ENCODE measurements at places on chromosomes 1 and 21.

- H3K27me3 ChIP-seq: no peaks in the 10 kb centered on the region
- no peak overlapping the region for H3K27ac ChIP-seq
- peaks cover 29% of the 10 kb centered on the region for H3K36me3 ChIP-seq
- no peak overlapping the region for H3K4me3 ChIP-seq
- no peak for DNase-seq
Measured at GRCh38 chr1:77948841-77949424, 29.9 kb downstream of the FUBP1 start.

GRCh38 chr1:22431965-22432364 is 19.7 kb upstream of the ZBTB40 start:
- H3K4me3 ChIP-seq: no peak overlapping the region
- H3K27ac ChIP-seq: no peak overlapping the region
- no peak for DNase-seq
- peaks cover 7% of the 10 kb centered on the region for H3K27me3 ChIP-seq

GRCh38 chr1:1040004-1040991 is 20.4 kb downstream of the AGRN start:
- H3K27ac ChIP-seq: no peak overlapping the region
- no peaks in the 10 kb centered on the region for H3K36me3 ChIP-seq
- no peaks in the 10 kb centered on the region for H3K4me1 ChIP-seq
- no peak overlapping the region for H3K4me3 ChIP-seq
- DNase-seq: no peak

- no peak overlapping the region for H3K4me3 ChIP-seq
- no peaks in the 10 kb centered on the region for H3K4me1 ChIP-seq
- no peaks in the 10 kb centered on the region for H3K27me3 ChIP-seq
- H3K27ac ChIP-seq: no peak overlapping the region
- DNase-seq: no peak
- H3K36me3 ChIP-seq: no peaks in the 10 kb centered on the region
Measured at GRCh38 chr1:230265200-230266115, 160.7 kb downstream of the PGBD5 start.

- no peaks in the 10 kb centered on the region for H3K4me1 ChIP-seq
- H3K27me3 ChIP-seq: no peaks in the 10 kb centered on the region
Measured at GRCh38 chr1:237677979-237678378, 212.7 kb downstream of the ZP4 start.

DNA sequence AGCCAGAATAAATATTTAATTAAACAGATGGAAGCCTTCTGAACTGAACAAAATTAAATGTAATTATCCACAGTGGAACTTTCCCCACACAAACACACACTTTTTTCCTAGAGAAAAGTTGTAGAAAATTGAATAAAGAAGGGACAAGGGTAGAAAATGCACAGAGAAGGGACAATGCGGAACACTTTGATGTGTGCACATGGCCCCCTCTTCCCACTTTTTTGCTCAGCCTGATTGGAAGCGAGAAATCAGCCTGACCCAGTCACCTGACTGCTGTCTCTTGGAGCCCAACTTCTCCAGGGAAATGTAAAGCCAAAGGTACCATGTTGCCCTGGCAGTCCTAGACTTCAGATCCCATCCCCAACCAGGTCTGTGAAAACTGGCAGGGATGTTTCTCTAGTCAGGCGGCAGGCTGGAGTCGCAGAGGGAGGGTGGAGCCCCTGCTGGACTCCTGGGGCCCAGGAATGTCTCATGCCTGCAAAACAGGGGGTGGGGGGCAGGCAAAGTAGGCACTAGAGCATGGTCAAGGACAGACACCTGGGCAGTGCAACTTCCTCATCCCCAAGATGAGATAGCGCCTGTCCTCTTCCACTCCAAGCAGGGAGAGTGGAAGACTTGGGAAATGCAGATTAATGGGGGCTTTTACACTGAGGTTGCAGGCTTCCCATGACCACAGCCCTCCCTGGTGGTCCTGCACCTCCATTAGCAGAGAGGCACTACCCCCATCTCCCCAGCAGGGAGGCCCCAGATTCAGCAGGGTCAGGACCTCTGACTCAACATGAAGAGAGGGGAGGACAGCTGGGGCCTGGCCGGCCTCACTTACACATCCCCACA is 2.8 kb downstream of the CERS2 start:
- DNase-seq: no peak
- H3K27ac ChIP-seq: no peak overlapping the region

- H3K36me3 ChIP-seq: no peaks in the 10 kb centered on the region
- no peak for DNase-seq
- H3K4me3 ChIP-seq: no peak overlapping the region
- no peaks in the 10 kb centered on the region for H3K27me3 ChIP-seq
Measured at GRCh38 chr1:153072806-153073726, 1.7 kb upstream of the SPRR2B start.

All from MM.1S (cell line).